ENCODE measurements at places on chromosomes 12 and 14.

DNA sequence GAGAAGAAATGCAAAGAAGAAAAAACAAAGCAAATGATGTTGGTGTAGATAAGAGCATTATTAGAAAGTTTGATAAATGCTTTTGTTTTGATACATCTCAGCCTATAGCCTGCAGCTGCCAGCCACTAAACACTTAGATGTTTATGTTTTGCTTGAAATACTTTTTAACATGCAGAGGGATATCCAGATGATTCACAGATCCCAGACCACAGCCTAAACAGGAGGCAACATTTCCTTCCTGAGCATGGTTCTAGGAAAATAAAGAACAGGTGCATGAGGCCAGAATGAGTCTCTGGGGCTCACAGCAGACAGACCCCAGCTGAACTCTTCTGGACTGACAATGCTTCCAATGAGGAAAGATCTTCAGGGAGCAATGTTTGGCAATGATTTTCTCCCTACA is 103.7 kb upstream of the EEA1 start:
- no peak for DNase-seq

DNA sequence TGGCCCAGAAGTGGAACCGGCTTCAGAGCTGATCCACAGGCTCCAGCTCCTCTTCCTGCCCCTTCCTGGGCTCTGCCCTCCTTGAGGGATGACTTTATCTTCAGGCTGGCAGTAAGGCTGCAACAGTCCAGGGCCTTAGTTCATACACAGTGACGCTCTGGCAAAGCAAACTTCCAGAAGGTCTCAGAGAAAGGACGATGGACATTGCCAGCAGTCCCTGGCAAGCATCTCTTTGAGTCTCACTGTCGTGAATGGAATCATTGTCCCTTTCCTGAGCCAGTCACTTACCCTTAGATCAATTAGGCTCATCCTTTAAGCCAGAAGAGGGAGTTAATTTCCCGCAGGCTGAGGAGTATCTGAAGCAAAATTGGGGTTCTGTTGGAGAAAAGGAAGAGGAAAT is 8.6 kb downstream of the AK7 start:
- no peak for DNase-seq

- no peak for DNase-seq
Observed at GRCh38 chr12:90079529-90080210, 371.0 kb upstream of the ATP2B1 start.

DNA sequence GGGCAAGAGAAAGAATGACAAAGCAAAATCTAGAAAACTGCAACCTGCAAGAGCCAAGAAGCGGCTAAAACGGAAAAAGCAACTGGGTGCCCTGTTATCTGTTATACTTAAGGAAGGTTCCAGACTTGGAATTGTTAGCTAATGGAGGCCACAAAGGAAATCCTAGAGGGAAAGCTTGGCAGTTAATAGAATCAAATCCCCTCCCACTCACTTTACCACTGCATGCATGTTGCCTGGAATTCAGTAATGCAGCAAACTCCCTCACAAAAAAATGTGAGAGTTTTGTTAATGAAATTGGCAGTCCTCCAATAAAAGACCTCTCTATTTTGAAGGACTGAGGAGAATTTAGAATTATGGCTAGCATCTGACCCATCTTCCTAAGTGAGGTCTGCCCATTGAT is 164.2 kb upstream of the SOX5 start:
- DNase-seq, result no peak

DNA sequence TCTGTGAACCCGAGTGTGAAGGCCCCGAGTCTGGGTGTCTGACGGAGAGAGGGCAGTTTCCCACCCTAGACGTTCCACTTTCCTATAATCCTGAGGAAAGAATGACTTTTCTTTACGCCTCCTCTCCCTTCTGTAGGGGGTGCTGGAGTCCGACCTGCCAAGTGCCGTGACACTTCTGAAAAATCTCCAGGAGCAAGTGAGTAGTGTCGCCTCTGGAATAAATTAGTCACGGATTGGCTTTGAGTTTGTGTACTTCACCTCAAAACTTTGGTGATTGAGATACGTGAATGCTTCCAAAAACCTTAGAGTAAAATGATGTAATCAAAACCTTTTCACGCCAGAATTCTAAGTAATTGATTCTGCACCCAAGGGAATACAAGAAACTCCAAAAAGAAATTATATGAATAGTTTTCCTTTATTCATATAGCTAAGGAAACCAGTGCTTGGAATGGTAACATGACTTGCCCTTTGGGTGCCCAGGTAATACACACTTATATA is 452 bp downstream of the NGDN start:
- no peak for DNase-seq

DNA sequence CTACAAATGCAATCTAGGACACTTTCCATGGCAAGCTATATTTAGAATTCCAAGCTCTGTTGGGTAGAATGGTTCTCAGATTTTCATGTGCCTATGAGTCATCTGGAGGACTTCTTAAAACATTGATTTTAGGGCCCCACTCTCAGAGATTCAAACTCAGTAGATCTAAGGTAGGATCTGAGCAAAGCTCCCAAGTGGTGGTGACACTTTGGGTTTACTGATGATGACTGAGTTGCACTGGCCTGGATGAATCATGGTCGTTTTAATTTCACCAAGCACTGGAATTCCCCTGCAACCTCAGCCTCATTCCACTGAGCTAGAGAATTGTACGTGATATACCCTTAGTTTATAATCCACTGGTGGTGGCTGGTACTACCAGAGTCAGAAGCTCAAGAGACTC is 86.5 kb downstream of the PPM1H start:
- no peak for DNase-seq

- DNase-seq, result no peak
Observed at GRCh38 chr14:94532447-94532846, 23.2 kb upstream of the SERPINA12 start.

GRCh38 chr12:52003016-52003550 is 3.7 kb upstream of the TAMALIN start:
- DNase-seq, result no peak

- DNase-seq, result no peak
Observed at GRCh38 chr12:94963649-94964048, 39.8 kb downstream of the NDUFA12 start.

GRCh38 chr12:130334937-130335336 is 2.8 kb upstream of the PIWIL1 start:
- no peak for DNase-seq

- peak; percentile 1 for DNase-seq
Observed at GRCh38 chr14:77965919-77966435, 166.1 kb downstream of the ADCK1 start.

- DNase-seq, result no peak
Observed at GRCh38 chr14:93970965-93971634, 5.3 kb downstream of the ASB2 start.

- no peak for DNase-seq
Observed at GRCh38 chr14:89190765-89191513, 226.1 kb downstream of the FOXN3 start.

DNA sequence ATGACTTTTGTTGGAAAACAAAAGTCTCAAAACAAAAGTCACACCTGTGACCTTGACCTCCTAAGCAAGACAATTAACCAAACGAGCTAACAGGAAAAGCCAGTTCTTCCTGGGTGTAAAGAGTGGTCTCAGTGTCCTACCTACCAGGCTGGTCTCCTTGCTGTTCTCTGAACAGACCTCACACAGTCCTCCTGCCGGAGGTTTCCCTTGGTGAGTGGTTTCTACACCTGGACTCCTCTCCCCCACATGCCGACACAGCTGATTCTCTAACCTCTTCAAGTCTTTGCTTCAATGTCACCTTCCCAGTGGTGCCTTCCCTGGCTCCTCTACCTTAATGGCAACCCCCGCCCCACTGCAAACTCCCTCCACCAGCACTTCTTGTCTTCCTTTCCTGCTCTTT is 238.6 kb downstream of the ZFP36L1 start:
- DNase-seq, result no peak

- DNase-seq, result peak; percentile 56
Observed at GRCh38 chr12:111056618-111057521, 136.5 kb upstream of the MYL2 start.

GRCh38 chr12:90280564-90281058 is 572.0 kb upstream of the ATP2B1 start:
- DNase-seq, result no peak

GRCh38 chr14:61654026-61654425 is 41.3 kb upstream of the HIF1A start:
- DNase-seq, result no peak

GRCh38 chr12:7601406-7601805 is 64.3 kb downstream of the APOBEC1 start:
- DNase-seq, result no peak

DNA sequence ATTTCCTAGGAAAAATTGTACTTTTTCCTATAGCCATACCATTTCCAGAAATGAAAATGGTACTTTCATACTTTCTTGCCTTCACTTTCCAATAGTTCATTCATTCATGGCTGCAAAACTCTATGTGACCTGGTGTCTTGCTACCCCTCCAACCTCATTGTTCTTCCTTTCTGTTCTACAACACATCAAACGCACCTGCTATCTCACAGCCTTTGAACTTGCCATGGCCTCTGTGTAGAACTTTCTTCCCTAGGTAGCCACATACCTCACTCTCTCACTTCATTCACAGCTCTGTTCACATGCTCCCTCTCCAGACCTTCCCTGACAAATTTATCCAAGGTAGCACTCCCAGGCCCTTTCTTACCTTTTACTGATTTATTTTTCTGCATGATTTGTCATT is 149.2 kb downstream of the DUSP6 start:
- DNase-seq, result no peak

DNA sequence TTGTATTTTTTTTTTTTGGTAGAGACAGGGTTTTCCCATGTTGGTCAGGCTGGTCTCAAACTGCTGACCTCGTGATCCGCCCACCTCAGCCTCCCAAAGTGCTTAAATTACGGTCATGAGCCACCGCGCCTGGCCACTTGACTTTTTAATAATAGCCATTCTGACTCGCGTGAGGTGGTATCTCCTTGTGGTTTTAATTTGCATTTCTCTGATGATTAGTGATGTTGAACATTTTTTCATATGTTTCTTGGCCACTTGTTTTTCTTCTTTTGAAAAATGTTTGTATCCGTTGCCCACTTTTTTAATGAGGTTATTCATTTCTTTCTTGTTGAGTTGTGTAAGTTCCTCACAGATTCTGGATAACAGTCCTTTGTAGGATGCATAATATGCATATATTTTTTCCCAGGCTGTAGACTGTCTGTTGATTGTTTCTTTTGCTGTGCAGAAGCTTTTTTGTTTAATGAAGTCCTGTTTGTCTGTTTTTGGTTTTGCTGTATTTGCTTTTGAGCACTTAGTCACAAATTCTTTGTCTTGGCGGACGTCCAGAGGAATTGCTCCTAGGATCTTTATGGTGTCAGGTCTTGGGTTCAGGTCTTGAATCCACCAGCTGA is 10.3 kb upstream of the PGAM5 start:
- DNase-seq, result no peak
